Fibroblast of skin of right quadriceps (primary cell): ENCODE measurements at places on chromosomes 2 and 18.

DNA sequence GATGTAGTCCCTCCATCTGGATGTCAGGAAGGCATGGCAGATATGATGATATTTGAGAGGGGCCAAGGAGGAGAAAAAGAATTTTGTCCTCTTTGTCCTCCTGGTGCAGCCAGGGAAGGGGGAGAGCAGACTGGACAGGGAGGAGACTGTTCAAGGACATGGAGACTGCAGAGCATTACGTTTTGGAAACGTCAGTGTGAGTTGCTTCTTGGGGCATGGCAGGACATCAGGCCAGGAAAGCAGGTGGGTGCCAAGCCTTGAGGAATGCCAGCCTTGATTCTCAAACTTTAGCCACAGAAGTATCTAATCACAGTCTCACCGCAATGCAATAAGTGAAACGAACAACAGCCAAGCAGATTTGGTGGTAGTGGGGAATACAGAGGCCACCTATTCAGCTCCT, 66.2 kb downstream of the BMP10 start:
- no peak for DNase-seq

DNA sequence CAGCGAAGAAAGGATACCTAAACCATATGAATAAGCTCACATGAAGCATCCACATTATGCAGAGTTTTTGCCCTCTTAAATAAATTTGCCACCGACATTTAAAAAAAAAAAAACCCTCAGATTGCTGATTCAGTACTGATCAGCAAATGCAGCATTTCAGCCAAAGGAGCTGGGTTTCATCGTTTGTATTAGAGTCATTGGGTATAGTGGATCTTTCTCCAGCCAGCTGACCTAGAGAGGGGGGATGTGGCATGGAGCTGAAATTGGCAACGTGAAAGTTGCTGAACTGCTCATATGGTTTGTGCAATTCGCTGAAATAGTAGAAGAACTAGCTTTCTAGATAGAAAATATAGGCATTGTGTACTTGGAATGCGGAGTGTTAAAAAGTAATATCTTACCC, 73.5 kb upstream of the ZNF397 start:
- no peak for DNase-seq

- no peak for DNase-seq
These were observed 58.2 kb downstream of the ADI1 start for GRCh38 chr2:3460831-3461800.

DNA sequence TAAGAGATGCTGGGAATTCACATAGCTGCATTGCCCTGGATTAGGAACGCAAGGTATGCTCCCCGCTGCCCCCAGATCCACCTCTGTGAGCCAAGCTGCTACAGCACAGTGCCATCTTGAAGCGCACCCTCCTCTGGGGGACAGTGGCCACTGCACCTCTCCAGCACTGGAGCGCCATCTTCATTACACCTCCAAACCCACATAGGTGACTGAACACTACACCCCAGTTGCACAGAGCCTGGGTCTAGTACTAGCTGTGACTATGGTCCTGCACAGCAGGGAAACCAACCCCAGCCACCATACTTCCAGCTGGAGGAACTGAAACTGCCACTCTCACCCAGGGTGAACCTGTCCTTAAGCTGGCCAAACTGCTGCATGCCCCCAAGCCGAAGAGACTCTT, 84.6 kb downstream of the TMEM237 start:
- no peak for DNase-seq

DNA sequence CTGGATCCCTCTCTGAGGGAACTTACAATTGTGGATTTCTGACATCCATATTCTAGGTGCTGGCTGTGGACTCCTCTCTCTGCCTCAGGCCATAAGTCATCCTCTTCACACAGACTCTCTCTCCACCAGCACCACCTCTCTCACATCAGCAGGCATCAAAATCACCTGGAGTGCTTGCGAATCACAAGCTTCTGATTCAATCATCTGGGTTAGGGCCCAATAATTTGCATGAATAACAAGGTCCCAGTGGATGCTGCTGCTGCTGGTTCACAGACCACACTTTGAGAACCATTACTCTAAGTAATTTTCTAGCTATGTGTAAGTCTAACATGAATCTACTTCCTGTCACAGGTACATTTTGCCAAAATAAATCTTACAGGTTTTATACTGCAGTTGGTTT, 214.9 kb downstream of the DSEL start:
- peak; percentile 3 for DNase-seq

GRCh38 chr2:191501561-191502168, 176.3 kb upstream of the NABP1 start:
- peak; percentile 68 for DNase-seq

DNA sequence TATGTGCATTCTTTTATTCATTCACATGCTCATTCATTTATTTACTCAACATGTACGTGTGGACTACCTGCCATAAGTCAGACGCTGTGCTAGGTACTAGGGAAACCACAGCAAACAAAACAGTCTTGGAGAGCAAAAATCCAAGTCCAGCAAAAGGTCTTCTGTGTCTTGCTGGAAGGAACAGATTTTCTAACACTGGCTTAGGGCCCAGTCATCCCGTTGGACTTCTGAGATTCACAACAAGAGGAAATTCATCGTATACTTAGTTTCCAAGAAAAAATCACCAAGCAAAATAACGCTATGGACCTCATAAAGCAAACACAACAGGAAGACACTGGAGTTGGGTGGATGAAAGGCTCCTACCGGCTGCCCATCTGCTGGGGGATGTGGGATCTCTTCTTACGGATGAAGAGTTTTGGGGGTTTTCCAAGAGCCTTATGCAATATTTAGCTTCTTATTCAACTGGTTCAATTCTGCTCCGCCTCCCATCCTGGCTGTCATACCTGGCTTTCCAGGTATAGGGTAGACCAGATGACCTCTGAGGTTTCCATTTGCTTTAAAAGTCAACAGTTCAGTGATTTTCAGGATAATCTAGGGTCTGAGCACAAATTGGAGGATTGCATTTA, 262.7 kb downstream of the HAUS1 start:
- DNase-seq: no peak
